Thyroid gland (tissue), 4 donors: ENCODE measurements at places on chromosomes 3 and 15. TPM values are rescaled to one million over a fixed set of nuclear protein-coding genes. Genes with fewer than 3 reads are reported as not detected.

DNA sequence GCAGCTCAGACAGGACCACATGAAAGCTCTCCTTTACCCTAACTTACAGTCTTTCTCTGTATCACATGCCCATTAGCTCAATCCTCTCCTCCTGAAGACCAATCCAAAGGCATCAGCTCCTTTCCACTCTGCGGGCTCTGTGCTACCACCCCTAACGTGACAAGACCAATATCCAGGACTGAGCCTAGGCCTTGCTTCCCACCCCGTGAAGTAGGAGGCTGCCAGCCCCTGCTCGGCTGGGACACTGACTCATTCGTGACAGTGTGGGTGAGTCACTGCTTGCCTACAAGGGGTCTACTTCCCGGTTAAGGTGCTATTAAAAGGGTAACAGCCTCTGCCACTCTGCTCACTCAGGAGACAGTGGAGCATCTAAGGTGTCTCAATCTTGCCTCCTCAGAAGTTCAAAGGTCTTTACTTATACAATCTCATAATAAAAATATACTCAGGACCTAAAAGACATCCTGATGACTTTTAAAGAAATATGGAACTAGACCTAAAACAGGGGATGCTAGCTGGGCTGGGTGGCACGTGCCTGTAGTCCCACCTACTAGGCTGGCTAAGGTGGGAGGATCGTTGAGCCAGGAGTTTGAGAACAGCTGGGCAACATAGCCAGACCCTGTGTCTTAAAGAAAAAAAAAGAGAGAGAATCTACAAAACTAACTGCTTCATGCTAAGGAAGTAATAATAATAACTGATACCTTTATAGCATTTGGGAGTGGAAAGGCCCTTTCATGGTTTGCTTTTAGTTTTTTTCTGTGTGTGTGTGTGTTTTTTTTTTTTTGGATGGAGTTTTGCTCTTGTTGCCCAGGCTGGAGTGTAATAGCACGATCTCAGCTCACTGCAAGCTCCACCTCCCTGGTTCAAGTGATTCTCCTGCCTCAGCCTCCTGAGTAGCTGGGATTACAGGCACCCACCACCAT, 55.0 kb downstream of the TMEM44 start:
- H3K4me3 ChIP-seq, result no peak overlapping the region
- no peaks in the 10 kb centered on the region for H3K27me3 ChIP-seq
- no peak overlapping the region for H3K27ac ChIP-seq
- H3K36me3 ChIP-seq, result no peaks in the 10 kb centered on the region

GRCh38 chr3:158279609-158280008, 169.7 kb downstream of the RSRC1 start:
- H3K4me1 ChIP-seq, result no peaks in the 10 kb centered on the region
- no peak overlapping the region for H3K27ac ChIP-seq

GRCh38 chr3:170732660-170733245, 137.2 kb downstream of the RPL22L1 start:
- no peak for DNase-seq
- no peaks in the 10 kb centered on the region for H3K4me1 ChIP-seq
- H3K27me3 ChIP-seq, result no peaks in the 10 kb centered on the region
- no peaks in the 10 kb centered on the region for H3K36me3 ChIP-seq
- no peak overlapping the region for H3K27ac ChIP-seq
- H3K4me3 ChIP-seq, result no peak overlapping the region

DNA sequence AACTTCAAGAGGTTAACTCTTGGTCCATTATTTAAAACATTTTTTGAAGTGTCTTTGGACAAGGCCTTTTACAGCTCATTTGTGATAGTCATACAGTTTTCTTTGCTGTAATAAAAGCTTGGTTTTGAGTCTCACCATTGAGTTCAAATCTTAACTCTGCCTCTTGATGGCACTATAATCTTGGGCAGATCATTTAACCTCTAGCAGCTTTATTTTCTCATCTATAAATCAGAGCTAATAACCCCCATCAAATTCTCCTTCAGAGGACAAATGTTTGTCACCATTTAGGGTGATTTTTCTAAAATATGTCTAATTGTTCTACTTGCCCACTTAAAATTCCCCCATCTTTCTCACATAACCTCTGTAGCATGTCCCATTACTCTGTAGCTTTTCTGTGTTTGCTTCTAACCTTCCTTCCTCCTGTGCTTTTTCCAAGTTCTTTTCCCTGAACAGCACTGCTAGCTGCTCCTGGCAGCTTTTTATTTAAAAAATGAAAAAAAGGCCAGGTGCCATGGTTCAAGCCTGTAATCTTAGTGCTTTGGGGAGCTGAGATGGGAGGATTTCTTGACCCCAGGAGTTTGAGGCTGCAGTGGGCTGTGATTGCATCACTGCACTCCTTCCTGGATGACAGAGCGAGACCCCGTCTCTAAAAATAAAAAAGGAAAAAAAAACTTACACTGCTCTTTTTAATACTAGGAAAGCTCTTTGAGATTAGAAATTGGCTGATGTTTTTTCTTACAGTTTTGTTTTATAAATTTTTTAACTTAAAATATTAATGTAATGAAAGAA, 28.5 kb downstream of the UBE2E1 start:
- no peak overlapping the region for H3K27ac ChIP-seq
- DNase-seq, result no peak
- no peaks in the 10 kb centered on the region for H3K36me3 ChIP-seq
- peaks cover 40% of the 10 kb centered on the region for H3K4me1 ChIP-seq

GRCh38 chr3:71994906-71995305, 210.0 kb upstream of the PROK2 start:
- no peaks in the 10 kb centered on the region for H3K27me3 ChIP-seq
- no peak overlapping the region for H3K4me3 ChIP-seq
- H3K4me1 ChIP-seq, result no peaks in the 10 kb centered on the region
- H3K27ac ChIP-seq, result no peak overlapping the region

The CATSPER2 gene
- 7.6 TPM for total RNA-seq

The BFSP2 gene
- total RNA-seq, result not detected

The CSTA gene
- total RNA-seq, result not detected
